ENCODE measurements at places on chromosomes 12 and 14.

DNA sequence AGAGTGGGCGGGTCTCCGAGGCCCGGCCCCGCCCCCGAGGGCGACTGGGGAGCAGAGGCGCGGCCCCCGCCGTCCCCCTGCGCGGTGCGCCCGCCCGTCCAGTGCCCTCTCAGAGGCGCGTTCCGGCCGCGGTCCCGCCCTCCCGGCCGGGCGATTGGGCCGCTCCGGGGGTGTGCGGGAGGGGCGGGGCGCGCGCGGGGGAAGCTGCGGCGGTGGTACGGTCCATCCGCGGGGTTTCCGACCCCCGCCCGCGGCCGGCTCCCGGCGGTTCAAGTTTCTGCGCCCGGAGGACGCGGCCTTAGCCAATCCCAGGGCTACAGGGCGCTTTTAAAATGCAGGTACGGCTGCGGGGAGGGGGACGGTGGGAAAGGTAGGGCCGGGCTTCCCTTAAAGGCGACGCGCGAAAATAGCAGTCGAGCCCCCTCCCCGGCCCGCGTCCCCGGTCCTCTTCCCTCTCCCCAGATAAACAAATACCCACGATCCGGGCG is 315 bp upstream of the CCDC85C start:
- DNase-seq: peak; percentile 96

GRCh38 chr14:91883753-91884152 is 16.4 kb upstream of the TC2N start:
- DNase-seq: no peak

GRCh38 chr14:36465178-36465577 is 54.9 kb downstream of the NKX2-1 start:
- no peak for DNase-seq

- DNase-seq: no peak
These were observed 480.2 kb upstream of the FBXO33 start for GRCh38 chr14:39912192-39913100.

- no peak for DNase-seq
These were observed 11.8 kb downstream of the GPR65 start for GRCh38 chr14:88016768-88017167.

Data from fibroblast of skin of left biceps (primary cell).